ENCODE measurements at places on chromosomes 7 and 10.
A peak's percentile ranks its signal among the peaks of the same experiment; 100 is the strongest.

GRCh38 chr7:837001-837400, 4.7 kb downstream of the SUN1 start:
- peak; percentile 34 for DNase-seq

- DNase-seq = peak; percentile 85
Measured at GRCh38 chr10:132452651-132453469, 55.9 kb downstream of the PWWP2B start.

DNA sequence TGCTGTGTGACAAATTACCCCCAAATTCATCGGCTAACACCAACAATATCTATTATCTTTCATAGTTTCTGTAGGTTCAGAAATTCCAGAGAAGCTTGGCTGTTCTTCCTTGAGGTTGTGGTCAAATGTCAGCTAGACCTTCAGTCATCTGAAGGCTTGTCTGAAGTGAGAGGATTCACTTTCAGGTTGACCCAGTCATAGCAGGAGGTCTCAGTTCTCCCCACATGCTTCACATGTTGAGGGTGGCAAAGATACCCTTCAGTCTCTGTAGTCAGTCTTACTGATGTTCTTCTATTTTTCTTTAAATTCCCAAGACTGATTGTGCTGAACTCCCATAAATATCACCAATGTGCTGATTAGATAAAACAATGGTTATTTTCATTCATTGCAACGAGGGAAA, 1692.0 kb downstream of the REEP3 start:
- no peak for DNase-seq

DNA sequence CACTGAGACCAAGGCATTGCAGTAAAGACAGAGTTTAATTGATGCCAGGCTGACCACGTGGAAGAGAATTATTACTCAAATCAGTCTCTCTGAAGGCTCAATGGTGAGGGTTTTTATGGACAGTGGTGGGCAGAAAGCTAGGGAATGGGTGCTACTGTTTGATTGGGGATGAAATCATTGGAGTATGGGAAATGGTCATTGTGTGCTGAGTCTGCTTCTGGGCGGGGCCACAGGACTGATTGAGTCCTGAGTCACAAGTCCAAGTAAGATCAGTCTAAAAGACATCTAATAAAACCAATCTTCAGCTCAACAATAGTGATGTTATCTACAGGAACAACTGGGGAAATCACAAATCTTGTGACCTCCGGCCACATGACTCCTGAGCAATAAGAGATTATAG, 868.4 kb downstream of the SORCS3 start:
- no peak for DNase-seq

DNA sequence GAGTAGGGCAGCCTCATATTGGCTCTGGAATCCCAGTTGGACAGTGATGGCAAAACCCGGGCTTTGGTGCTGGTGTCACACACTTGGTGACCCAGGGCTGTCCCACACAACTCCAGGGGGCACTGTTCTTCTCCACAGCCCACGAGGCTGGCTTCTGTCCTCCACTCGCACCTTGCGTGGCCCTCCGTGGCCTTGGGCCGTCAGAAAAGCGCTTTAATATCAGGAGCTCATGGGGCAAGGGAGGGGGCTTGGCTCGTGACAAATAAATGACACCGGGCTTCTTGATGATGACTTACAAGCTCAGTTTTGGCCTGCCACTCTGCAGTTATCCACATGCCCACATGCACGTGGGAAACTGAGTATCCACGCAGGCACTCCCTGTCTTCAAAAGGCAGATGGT, 8.1 kb downstream of the DOCK1 start:
- no peak for DNase-seq

DNA sequence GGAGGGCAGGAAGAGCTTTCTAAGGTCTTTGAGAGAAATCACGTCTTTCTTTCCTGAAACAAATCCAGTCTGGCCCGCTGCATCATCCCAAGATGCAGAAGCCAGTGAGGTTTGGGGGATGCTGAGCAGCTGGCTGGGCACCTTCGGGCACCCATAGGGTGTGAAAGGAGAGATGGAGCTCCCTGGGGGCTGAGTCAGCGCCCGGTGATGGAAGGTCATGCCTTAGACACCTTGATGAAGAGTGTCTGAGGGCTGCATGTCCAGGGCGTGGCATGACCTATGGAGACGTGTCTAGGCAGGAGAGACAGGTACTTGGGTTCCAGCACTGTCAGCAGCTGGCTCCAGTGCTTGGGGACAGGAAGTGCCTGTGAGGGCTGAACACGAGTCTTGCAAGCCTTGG, 88.3 kb downstream of the GOLGA7B start:
- DNase-seq = no peak

GRCh38 chr7:20225384-20225783, 8.2 kb upstream of the MACC1 start:
- DNase-seq = no peak

DNA sequence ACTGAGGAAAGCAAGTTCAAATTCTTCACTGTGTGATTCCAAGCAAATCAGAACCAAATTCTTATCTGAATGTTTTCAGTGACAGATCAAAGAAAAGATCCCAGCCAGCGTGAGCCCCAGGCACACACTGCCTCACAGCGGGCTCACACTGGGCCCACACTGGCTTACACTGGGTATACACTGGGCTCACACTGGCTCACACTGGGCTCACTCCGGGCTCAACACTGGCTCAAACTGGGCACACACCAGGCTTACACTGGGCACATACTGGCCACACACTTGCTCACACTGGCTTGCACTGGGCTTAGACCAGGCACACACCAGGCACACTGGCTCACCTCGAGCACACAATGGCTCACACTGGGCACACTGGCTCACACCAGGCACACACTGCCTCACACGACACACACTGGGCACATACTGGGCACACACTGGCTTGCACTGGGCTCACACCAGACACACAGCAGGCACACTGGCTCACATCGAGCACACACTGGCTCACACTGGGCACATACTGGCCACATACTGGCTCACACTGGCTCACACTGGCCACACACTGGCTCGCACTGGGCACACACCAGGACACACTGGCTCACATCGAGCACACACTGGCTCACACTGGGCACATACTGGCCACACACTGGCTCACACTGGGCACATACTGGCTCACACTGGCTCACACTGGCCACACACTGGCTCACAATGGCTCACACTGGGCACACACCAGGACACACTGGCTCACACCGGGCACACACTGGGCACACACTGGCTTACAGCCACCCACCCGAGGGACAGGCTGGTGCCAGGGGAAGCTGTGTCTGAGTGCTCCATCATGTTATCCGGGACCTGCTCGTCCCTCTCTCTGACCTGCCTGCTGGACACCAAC, 156.3 kb downstream of the PTPRN2 start:
- DNase-seq = no peak

- DNase-seq = peak; percentile 38
Measured at GRCh38 chr10:74855027-74855426, 28.6 kb downstream of the KAT6B start.

DNA sequence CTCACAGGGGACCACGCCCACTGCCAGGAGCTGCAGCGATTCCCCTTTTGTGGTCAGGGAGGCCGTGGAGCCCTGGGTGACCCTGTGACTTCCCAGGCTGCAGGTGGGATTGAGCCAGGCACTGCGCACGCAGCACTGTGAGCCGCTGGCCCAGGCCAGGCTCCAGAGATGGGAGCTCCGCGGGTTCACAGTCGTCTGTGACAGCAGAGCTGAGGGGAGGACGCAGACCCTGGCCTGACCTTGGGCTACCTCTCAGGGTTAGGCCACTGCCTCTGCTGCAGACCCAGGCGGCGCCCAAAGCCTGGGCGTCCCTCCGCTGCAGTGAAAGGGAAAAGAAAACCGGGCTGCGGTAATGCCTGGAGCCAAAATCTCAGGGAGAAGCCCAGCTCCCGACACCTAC, 107.5 kb upstream of the GPR26 start:
- no peak for DNase-seq

GRCh38 chr10:59702347-59702746, 7.3 kb downstream of the SLC16A9 start:
- no peak for DNase-seq

GRCh38 chr7:64997164-64997908, 6.5 kb upstream of the ZNF117 start:
- no peak for DNase-seq

DNA sequence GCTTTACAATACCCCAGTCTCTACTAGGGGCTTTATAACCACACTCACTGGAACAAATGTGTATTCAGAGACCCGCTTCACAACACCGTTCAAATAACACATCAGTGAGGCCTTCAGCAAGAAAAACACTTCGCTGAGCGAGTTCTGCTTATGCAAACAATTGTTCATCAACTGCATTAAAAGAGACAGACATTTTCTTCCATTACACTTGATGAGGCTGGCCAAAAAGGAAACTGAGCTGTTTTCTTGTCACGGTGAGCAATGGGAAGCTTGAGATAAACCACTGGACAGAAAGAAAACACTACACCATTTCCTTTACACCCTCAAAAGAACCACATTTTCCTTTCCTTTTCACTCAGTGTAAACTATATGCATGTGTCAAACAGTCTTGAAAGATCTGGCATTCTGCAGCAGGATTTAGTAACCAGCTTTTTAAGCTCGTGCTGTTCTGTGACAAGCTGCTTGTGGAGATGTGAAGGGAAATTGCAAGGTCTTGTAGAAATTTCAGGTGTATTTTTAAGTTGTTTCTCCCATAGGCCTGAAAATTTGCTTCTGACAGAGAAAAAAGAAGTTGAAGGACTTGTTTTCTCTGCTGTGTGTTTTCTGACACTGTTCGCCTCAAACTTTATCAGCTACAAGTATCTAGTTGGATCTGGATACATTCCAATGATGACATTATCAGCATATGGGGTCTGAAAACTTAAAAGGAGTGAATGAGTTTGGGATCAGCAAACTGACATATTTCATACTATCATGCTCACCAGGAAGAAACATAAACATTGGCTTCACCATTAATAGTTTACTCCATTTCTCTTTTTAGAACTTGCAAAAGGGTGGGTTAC, 693.1 kb downstream of the PARD3 start:
- DNase-seq = no peak

GRCh38 chr10:125473143-125473793, 209.7 kb downstream of the TEX36 start:
- DNase-seq = no peak

- DNase-seq = no peak
Measured at GRCh38 chr7:94556028-94556427, 46.4 kb downstream of the CASD1 start.

DNA sequence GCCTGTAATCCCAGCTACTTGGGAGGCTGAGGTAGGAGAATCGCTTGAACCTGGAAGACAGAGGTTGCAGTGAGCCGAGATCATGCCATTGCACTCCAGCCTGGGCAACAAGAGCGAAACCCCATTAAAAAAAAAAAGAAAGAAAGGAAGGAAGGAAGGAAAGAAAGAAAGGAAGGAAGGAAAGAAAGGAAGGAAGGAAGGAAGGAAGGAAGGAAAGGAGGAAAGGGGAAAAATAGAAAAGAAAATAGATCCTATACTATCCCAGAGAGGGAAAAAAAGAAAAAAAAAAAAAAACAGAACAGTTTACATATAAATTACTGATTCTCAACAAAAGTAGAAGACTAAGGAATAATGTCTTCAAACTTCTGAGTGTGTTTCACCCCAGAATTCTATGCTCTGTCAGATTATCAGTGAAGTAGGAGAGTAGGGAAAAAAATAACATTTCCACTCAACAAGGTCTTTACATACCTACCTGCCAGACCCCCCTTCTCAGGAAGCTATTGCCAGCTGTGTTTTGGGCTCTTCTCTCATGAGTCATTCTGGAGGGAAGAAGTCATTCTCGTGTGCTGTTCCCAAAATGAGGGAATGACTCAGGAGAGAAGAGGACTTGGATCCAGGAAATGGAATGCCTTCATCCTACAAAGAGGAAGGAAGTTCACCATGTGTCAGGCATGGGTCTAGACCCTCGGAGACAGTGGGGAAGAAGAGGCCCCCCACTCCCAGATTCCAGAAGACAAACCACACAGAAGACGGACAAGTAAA, 20.9 kb downstream of the RGS10 start:
- DNase-seq = no peak

GRCh38 chr7:40572810-40573465, 438.1 kb downstream of the SUGCT start:
- DNase-seq = no peak

DNA sequence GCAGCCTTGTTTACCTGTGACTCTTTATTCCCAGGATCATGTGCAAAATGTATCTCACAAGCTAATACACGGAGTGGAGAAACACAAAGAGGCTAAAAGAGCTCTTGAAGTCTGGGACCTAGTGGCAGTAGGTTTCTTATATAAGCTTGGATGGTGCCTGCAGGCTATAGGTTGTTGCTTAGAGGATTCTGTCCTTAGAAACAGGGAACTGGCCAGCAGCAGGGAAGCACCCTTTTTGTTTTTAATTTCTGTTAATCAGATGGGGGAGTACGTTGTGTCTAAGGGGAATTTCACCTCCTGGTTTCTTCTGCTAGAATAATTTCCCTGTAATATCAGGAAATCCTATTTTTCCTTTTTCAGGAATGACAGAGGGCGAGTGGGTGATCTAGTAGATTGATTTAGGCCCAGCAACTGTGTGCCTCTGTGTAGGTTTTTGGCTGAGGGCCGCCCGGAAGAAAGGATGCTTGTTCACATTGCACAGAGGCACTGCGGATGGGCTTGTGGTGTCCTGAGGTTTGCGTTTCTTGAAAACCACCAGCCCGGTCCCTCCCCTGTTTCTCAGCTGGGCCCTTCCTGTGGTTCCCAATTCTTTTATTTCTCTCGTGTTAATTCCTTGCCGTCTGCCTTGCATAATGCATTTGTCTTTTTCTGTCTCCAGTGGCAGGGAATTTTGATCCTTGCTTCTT, 158.0 kb downstream of the CAMK1D start:
- DNase-seq = no peak

DNA sequence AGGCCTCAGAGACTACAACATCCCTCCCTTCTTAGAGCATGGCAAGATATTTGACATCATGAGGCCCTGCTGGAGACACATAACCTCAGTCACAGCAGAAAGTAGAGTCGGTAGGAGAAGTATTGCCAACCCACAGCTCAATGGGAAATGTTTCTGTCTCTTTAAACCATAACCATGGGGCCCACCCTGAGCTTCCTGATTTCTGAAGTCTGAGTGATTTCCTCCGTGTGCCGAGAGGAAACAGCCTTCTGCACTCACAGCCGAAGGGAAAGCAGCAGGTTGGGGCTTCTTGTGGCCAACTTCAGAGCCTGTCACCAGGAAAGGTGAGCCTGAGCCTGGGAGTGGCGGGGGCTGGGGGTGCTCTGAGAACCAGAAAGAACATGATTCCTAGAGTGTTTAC, at the start of gene GIMAP1:
Gene GIMAP1, plus strand, starts transcription at position 246 of the 400 bp plus-strand sequence. CDS start 2,435 bp downstream, outside the sequence.
- DNase-seq = peak; percentile 47

Data from left ventricle myocardium inferior (tissue), 1 donor.